Renal cortical epithelial cell (primary cell): ENCODE measurements at places on chromosomes 7 and 10. TPM values are rescaled to one million over a fixed set of nuclear protein-coding genes. Genes with fewer than 3 reads are reported as not detected.

The TUBAL3 gene
- 0.35 and 1.7 TPM in 2 replicates for total RNA-seq

The TMEM270 gene
- not detected in 2 replicates for total RNA-seq

DNA sequence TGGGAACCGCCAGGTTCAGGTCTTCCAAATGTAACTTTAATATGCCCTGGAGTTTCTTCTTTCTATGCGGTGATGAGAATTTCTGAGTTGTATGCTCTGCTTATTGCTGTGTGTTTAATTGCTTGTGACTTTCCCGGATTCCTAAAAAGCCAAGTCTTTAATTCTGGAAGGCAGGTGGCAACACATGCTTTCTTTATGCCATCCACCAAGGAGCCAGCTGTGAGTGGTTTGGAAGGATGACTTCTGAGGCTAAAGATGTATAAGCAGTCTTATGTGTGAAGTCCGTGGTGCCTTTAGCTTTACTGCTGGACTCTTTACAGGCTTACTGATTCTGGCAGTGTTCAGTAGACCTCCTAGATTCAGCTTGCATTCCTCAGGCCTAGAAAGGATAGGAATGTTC, 3.1 kb downstream of the SDK1 start:
- DNase-seq: no peak

- no peak for DNase-seq
Measured at GRCh38 chr10:84547616-84548015, 219.2 kb downstream of the CCSER2 start.

The THSD7A gene
- 1.6 and 2.5 TPM in 2 replicates for total RNA-seq

DNA sequence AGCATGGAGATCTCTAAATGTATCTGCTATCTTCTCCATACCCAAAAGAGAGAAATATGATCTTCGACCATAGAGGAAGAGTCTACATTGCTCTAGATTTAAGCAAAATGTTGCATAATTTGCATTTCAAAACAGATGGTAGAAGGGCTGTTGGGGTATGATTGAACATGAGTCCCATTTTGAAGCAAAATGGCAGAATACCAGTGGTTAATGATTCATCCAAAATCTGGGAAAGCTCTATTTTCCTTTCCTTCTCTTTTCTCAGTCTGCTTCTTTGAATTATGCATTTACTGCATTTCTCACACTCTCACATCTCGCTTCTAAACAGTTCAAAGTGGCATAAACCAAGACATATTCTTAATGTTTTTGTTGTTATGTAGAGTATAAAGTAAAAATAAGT, 178.5 kb downstream of the MACC1 start:
- no peak for DNase-seq

GRCh38 chr7:70655694-70656093, 476.2 kb upstream of the GALNT17 start:
- DNase-seq: no peak

The TFR2 gene
- 0.35 and 1.0 TPM in 2 replicates for total RNA-seq
